ENCODE measurements at places on chromosomes 11 and 22.

GRCh38 chr11:111205632-111206385 lies 39.7 kb upstream of the POU2AF2 start:
- no peak for DNase-seq

DNA sequence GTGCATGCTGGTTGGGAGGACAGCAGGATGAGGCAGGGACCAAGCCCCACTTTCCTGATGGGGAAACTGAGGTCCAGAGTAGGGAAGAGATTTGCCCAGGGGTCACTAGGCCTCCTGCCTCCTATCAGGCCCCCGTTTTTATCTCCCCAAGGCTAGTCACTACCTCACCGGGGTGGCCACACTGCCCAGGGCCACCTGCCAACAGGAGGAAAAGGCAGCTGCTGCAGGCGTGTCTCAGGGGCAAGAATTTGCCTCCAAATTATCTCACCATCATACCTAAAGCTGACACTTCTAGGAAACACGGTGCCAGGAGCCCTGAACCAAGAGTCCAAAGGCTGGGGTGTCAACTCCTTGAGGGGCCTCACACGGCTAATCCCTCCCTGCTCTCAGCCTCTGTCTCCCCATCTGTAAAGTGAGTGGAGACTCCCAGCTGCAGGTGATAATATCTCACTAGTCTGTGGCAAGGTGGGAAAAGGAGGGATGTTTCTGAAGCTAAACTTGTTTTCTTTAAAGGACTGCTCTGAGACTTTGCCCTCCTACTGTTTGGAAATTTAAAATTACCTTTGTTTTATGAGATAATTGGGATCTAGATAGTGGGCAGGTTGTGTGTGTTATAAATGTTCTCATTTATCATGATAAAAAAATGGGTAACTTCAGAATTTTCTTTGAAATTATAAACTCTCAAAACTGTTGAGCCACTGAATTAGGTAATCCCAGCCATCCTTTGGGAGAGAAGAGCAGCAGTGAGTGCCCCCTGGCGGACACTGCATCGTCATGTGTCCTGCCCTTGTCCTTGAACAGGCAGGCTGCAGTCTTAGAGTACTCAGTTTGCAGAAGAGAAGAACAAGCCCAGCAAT lies 60.0 kb downstream of the MYO7A start:
- peak; percentile 53 for DNase-seq

GRCh38 chr11:121329781-121330395 lies 37.3 kb downstream of the SC5D start:
- no peak for DNase-seq

- DNase-seq = no peak
Observed at GRCh38 chr11:44968510-44968909, 17.8 kb upstream of the TP53I11 start.

Data from AG04450 (cell line).